ENCODE measurements at places on chromosomes 7 and 10. TPM values are rescaled to one million over a fixed set of nuclear protein-coding genes. Genes with fewer than 3 reads are reported as not detected.

DNA sequence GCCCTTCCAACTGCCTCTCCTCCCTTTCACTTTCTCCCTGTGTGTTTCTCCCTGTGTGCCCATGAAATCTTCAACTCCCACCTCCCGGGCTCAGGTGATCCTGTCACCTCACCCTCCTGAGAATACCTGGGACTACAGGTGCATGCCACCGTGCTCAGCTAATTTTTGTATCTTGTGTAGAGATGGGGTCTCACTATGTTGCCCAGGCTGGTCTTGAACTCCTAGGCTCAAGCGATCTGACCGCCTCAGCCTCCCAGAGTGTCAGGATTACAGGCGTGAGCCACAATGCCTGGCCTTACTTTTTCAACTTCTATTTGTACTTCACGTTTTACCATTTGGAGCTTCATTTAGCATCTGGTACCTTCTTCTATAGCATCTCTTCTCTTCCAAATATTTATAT lies 24.9 kb downstream of the ST8SIA6 start:
- H3K36me3 ChIP-seq = no peaks in the 10 kb centered on the region
- no peak overlapping the region for H3K27ac ChIP-seq
- no peak overlapping the region for H3K4me3 ChIP-seq
- H3K4me1 ChIP-seq = peaks cover 7% of the 10 kb centered on the region
- no peak for DNase-seq
- peaks cover 17% of the 10 kb centered on the region for H3K27me3 ChIP-seq

- no peaks in the 10 kb centered on the region for H3K27me3 ChIP-seq
- DNase-seq = no peak
- peak overlapping the region; percentile 79 for H3K27ac ChIP-seq
- no peak overlapping the region for H3K4me3 ChIP-seq
Observed at GRCh38 chr7:16916738-16917137, 35.0 kb upstream of the AGR3 start.

DRGX gene
- 0.18 TPM for total RNA-seq

- no peak for DNase-seq
- H3K27me3 ChIP-seq = peaks cover 16% of the 10 kb centered on the region
- H3K27ac ChIP-seq = no peak overlapping the region
- H3K4me3 ChIP-seq = no peak overlapping the region
- H3K36me3 ChIP-seq = peaks cover 3% of the 10 kb centered on the region
Observed at GRCh38 chr7:141709749-141710148, 1.6 kb downstream of the WEE2 start.

DNA sequence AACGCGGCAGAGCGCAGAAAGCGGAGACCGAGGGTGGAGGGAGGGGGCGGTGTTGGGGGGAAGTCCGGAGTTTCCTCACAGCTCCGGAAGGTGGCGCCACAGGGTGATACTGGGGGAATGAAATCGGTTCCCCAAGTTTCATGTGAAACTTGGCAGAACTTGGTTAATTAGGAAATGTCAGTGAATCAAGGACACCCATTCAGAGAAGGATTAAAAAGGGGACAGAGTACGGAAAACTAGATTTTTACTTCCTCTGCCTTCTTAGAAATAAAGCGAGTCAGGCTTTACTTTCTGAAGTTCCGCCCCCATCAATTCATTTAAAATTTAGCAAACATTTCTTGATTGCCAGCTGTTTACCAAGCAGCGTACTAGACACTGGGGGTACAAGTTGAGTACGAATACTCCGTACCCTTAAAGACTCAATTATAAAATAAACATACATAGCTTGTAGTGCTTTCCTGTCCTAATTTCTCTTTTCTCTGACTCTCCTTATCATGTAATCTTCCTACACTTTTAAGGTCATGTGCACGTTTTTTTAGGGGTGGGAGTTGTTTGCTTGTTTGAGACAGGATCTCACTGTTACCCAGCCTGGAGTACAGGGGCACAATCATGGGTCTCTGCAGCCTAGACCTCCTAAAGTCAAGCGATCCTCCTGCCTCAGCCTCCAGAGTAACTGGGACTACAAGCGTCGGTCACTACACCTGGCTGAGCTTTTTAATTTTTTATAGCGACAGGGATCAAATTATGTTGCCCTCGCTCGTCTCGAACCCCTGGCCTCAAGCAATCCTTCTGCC lies 644 bp upstream of the ABI1 start:
- no peak for DNase-seq
- H3K4me1 ChIP-seq = peaks cover 22% of the 10 kb centered on the region
- H3K27ac ChIP-seq = no peak overlapping the region
- peak overlapping the region; percentile 99 for H3K4me3 ChIP-seq
- no peaks in the 10 kb centered on the region for H3K36me3 ChIP-seq
- peaks cover 10% of the 10 kb centered on the region for H3K27me3 ChIP-seq

IQUB gene
- total RNA-seq = 0.56 TPM

SUN3 gene
- total RNA-seq = not detected

DNA sequence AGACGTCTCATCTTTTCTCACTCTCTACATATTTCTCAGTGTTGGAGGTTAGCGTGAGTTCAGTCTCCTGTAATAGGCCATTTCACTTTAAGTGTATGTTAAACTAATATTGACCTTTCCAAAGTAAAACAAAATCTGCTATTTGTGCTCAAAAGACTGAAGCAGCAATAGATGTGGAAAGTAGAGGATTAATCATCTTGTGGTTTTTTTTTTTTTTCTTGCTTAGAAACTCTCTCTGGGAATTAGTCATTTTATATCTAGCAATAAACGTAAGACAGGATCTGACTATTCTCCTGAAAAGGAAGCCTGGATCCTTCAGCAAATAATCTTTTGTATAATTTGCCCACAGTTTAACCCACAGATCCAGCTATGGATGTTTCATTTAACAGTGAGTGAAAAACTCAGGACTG lies 81.7 kb downstream of the NRP1 start:
- peaks cover 38% of the 10 kb centered on the region for H3K4me1 ChIP-seq
- no peaks in the 10 kb centered on the region for H3K27me3 ChIP-seq
- DNase-seq = no peak
- no peak overlapping the region for H3K4me3 ChIP-seq
- peaks cover 29% of the 10 kb centered on the region for H3K36me3 ChIP-seq
- no peak overlapping the region for H3K27ac ChIP-seq

DNA sequence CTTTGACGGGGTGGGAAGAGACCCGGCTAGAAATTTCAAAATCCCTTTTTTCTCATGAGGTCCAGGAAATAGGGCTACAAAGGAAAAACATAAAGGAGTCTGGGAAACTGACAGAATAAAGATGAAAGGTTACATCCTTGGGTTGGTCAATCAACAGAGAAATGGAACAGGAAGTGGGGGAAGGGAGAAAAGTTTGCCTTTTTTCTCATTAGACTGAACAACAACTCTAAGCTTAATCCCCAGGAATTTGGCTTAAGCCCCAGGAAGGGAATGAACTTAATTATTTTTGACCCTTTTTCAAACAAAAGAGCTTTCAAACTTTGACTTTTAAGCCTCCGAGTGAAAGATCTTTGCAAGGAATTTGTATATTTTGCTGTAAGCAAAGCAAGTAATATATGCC lies 32.7 kb downstream of the LGI1 start:
- H3K4me1 ChIP-seq = peaks cover 48% of the 10 kb centered on the region
- no peak for DNase-seq
- peak overlapping the region; percentile 90 for H3K27ac ChIP-seq
- no peaks in the 10 kb centered on the region for H3K27me3 ChIP-seq

- no peak for DNase-seq
- H3K27me3 ChIP-seq = no peaks in the 10 kb centered on the region
- H3K27ac ChIP-seq = no peak overlapping the region
- peaks cover 24% of the 10 kb centered on the region for H3K4me1 ChIP-seq
- peaks cover 69% of the 10 kb centered on the region for H3K36me3 ChIP-seq
- H3K4me3 ChIP-seq = no peak overlapping the region
Observed at GRCh38 chr7:104179178-104179577, 28.6 kb downstream of the ORC5 start.

DNA sequence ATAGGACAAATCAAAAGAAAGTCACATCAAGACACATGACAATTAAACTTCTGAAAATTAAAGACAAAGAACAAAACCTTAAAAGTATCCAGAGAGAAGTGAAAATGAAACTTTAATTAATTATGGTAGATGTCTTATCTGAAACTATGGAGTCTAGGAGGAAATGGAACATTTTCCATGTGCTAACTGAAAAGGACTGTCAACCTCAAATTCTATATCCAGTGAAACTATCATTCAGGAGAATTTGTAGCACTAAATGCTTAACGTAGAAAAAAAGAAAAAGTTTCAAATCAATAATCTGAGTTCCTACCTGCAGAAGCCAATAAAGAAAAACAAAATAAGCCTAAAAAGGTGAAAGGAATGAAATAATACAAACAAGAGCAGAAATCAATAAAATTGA lies 33.1 kb upstream of the C10orf71 start:
- no peaks in the 10 kb centered on the region for H3K27me3 ChIP-seq
- H3K4me3 ChIP-seq = no peak overlapping the region
- H3K4me1 ChIP-seq = no peaks in the 10 kb centered on the region
- no peak overlapping the region for H3K27ac ChIP-seq

DNA sequence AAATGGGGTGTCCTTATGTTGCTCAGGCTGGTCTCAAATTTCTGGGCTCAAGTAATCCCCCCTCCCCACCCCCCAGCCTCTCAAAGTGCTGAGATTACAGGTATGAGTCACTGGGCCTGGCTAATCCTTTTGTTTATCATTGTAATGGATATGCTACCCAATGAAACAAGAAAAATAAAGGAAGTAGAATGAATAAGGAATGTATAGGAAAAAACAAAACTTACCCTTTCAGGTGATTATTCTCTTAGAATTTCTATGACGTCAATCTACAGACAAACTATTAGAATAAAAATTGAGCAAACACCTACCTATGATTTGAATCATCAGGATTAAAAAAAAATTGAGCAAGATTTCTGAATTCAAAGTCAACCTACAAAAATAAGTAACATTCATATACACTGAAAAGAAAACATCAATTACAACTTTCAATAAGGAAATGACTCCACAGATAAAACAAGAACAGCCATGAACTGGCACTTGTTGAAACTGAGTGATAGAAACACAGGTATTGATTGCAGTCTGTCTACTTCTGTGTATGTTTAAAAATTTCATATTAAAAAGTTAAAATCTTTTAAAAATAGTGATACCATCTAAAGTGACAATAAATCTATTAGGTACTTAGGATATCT lies 12.2 kb downstream of the ADAM12 start:
- H3K4me3 ChIP-seq = no peak overlapping the region
- peaks cover 17% of the 10 kb centered on the region for H3K4me1 ChIP-seq
- H3K36me3 ChIP-seq = peaks cover 39% of the 10 kb centered on the region
- H3K27me3 ChIP-seq = no peaks in the 10 kb centered on the region
- DNase-seq = no peak
- H3K27ac ChIP-seq = no peak overlapping the region

GRCh38 chr7:142777318-142777717 lies 6.5 kb downstream of the PRSS2 start:
- H3K36me3 ChIP-seq = no peaks in the 10 kb centered on the region
- no peaks in the 10 kb centered on the region for H3K4me1 ChIP-seq
- H3K27me3 ChIP-seq = peaks cover 39% of the 10 kb centered on the region
- H3K27ac ChIP-seq = no peak overlapping the region

DNA sequence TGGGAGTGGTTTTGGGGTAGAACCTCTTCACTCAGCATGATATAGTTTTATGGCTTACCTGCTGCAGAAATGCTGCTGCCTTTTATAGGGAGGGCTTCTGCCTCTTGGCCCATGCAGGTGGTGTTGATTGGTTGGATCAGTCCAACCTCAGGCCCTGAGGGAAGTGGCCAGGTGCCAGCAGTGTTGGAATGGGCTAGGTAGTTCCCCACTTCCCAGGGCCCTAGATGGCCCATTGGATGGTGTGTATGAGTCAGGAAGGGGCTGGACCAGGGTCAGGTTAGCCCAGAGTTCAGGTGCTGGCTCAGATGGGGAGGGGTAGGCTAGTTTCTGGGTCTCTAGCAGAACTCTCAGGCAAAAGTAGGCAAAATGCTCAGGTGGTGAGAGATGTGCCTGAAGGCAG lies 455.5 kb downstream of the CCSER2 start:
- H3K36me3 ChIP-seq = no peaks in the 10 kb centered on the region
- peaks cover 7% of the 10 kb centered on the region for H3K27me3 ChIP-seq
- DNase-seq = no peak

ZFYVE27 gene
- total RNA-seq = 24.6 TPM

DNA sequence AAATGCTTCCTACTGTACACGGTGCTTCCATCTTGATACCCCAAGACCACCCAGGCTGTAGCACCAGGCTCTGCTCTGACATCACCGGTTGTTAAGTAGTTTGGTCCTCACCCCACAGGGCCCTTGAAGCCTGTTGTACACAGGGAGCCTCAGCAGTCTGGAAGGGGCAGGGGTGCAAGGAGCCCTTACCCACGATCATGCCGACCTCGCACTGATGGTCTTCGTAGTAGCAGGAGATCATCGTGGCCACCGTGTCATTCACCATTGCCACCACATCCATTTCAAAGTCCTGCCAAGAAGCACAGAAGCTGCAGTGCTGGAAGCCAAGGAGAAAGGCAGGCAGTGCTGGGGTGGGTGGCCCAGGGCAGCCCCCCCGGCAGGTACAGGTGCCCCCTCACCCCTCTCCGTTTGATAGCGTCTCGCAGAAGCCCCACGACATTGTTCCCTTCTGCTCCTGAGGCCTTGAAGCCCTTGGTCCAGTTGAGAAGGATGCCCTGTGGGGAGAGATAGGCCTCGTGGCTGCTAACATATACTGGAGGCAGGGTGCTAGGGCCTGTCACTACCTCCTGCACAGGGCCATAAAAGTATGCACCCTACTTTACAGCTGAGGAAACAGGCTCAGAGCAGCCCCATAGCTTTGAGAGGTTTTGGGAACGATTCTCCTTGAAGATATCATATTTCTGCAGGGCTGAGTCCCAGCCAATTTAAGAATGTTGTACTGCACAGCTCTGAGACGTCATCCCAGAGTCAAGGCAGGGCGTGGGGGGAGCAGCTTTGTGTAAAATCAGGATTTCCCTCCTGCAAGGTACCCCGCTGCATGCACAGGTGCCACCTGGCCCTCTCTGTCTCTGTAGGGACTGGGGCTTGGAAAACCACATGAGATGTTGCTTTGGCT lies 8.7 kb upstream of the MYL7 start:
- no peak overlapping the region for H3K4me3 ChIP-seq
- peaks cover 3% of the 10 kb centered on the region for H3K4me1 ChIP-seq
- H3K27me3 ChIP-seq = peaks cover 19% of the 10 kb centered on the region
- H3K36me3 ChIP-seq = no peaks in the 10 kb centered on the region

DPYSL4 gene
- 145 TPM for total RNA-seq

DNA sequence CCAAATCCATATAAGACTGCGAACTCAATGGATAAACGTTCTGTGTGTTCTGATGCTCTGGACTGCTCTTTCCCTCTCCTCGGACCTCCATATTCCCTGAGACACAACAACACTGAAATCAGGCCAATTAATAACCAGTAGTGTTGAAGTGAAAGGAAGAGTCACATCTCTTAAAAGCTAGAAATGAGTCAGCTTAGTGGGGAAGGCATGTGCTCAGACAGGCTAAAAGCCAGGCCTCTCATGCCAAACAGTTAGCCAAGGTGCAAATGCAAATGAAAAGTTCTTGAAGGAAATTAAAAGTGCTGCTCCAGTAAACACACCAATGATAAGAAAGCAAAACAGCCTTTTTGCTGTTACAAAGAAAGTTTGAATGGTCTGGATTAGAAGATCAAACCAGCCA lies 29.3 kb downstream of the TNS3 start:
- H3K27ac ChIP-seq = no peak overlapping the region
- peaks cover 7% of the 10 kb centered on the region for H3K4me1 ChIP-seq
- DNase-seq = no peak
- H3K4me3 ChIP-seq = no peak overlapping the region

GRCh38 chr7:93817004-93817403 lies 73.5 kb downstream of the TFPI2 start:
- H3K4me1 ChIP-seq = peaks cover 34% of the 10 kb centered on the region
- DNase-seq = no peak
- H3K27ac ChIP-seq = no peak overlapping the region
- no peaks in the 10 kb centered on the region for H3K36me3 ChIP-seq
- no peaks in the 10 kb centered on the region for H3K27me3 ChIP-seq
- H3K4me3 ChIP-seq = no peak overlapping the region

CALCR gene
- total RNA-seq = 0.07 TPM

Data from neural crest cell (in vitro differentiated cells).